ENCODE measurements at places on chromosomes 2 and 18.

GRCh38 chr2:218805627-218806026 lies 23.7 kb downstream of the CYP27A1 start:
- no peak for DNase-seq

DNA sequence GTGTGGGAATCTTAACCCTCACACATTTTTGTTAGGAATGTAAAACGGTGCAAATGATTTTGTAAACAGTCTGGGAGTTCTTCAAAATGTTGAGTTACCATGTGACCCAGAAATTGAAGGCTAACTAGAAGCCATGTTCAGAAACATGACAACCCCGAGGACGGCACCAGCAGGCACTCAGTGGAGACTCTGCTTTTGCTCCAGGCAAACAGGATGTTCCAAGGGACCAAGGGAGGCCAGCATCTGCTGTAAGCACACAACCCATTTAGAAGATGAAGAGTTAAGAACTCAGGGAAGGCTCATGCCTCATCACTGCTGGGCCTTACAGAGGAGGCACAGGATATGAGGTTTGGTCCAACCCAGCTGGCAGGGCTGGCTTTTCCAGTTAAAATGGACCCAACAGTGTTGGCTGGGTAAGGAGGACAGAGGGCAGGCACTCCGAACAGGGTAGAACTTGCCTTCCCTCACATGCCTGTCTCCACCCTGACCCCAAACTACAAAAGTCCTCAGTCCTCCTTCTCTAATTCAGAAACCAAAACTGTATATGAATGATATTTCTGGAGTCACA lies 23.6 kb downstream of the PARD6G start:
- DNase-seq = no peak

DNA sequence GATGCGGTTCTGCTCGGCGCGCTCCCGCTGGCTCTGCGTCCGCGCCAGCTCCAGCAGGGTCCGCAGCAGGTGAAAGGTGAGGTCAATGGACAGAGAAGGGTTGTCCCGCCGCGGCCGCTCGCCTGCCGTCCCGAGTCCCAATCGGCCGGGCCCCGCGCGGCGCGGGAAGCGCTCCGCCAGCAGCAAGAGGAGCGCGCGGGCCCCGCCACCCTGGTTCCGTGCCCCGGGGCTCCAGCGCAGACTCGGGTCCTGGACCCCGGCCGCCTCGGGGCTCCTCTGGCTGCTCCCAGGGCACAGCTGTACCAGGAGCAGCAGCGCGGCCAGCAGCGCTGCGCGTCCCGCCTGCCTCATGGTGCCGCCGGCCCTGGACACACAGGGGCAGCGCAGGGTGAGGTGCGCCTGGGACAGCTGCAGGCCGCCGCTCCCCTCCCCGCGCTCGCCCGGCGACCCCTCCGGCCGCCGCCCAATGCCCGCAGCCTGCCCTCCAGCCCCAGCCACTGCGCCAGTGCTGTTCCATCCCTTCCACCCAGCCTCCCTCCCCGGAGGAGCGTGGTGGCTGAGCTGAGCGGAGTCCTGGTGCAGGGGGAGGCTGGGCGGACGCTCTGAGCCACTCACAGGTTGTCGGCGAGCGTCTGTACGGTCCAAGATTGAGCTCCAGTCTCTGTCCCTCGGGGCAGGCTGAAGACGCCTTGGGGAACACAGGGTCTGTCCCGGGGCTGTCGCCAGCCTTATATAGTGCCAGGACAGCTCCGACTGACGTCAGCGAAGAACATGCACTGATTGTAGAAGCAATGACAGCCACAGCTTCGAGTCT lies 493 bp downstream of the UCN start:
- DNase-seq = no peak

DNA sequence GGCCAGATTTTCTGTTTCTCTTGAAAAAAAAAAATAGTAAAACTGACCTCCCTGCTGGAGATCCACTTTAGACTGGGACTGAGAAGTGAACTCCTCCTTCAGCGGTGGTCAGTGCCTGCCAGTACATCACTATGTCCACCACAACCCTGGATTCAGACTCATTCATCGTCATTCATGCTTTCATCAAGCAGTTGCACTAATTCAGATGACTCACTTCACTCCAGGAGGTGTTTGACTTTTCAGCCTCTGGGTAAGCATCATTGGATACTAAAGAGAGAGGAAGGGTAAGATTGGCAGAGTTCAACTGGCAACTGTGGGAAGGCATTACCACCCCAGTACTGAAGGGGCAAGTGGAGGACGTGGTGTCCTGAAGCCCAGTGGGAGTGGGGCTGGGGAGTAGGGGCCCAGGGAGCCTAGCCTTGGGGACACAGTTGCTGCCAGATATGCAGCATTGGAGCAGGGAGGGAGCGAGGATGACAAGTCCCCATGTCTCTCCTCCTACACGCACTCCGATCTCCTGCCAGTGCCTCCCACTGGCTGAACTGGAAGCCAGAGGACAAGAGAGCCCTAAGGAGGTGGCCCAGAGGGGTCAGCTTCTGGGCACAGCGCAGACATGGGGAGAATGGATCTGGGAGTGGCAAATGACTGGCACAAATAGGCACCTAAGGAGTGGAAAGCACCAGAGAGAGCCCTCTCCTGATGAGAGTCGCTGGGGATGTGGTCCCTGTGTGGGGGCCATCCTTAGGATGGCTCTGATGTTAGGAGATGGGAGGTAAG lies 111.1 kb downstream of the TGFA start:
- no peak for DNase-seq

GRCh38 chr2:36798724-36799123 lies 102.2 kb downstream of the VIT start:
- DNase-seq = no peak

GRCh38 chr2:135831180-135831812 lies 5.7 kb downstream of the LCT start:
- no peak for DNase-seq

DNA sequence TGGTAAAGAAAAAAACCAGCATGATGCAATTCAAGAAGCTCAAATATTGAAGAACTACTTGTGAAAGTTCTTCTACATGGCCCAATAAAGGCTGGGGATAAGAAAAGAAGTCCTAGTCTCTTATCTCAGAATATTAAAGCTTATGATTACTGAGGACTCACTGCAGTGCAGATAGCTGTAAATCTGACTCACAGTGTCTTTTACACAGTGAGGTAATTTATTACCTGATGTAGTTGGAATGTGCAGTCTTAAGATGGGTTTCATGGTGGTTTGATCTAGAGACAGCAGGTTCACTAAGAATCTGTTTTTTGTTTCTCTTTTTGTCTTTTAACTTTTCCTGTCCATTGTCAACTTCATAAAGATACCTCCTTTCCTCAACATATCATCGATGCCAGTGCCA lies 484.0 kb upstream of the MAP2 start:
- DNase-seq = no peak

GRCh38 chr2:53312721-53313120 lies 454.9 kb upstream of the CHAC2 start:
- DNase-seq = no peak

GRCh38 chr2:219291910-219292490 lies 12.8 kb downstream of the DNAJB2 start:
- DNase-seq = no peak

- no peak for DNase-seq
Observed at GRCh38 chr2:236081171-236081570, 87.0 kb downstream of the GBX2 start.

- DNase-seq = no peak
Observed at GRCh38 chr2:240817496-240818292, 2.3 kb downstream of the KIF1A start.

- no peak for DNase-seq
Observed at GRCh38 chr2:221283896-221284545, 288.1 kb downstream of the EPHA4 start.

DNA sequence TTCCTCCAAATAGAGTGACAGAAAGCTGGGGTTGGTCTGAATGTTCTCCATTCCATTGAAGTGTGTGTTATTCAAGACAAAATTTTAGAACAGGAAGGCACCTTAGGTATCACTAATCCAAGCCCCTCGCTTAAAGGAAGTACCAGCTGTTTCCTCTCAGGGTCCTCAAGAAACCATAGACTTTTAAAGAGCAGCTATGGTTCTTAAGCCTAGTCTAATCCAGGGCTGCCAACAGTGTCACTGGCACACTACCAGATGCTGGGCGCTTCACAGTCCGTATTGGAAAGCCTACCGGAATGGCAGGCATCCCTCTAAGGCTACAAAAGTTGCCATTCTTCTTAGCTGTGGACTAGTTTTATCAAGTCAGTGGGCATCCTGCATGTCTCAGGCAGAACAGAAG lies 1.9 kb downstream of the NEMP2 start:
- no peak for DNase-seq

- DNase-seq = no peak
Observed at GRCh38 chr2:88538362-88538917, 85.9 kb upstream of the FOXI3 start.

- no peak for DNase-seq
Observed at GRCh38 chr2:20868377-20868776, 45.5 kb upstream of the LDAH start.

GRCh38 chr18:43012951-43013350 lies 102.5 kb downstream of the RIT2 start:
- DNase-seq = no peak

All from stromal cell of bone marrow (primary cell).